CD4-positive, alpha-beta T cell treated with Interleukin-17A for 1 hour (primary cell): ENCODE measurements at places on chromosomes 4 and X.
A peak's percentile ranks its signal among the peaks of the same experiment; 100 is the strongest.

GRCh38 chrX:23789386-23790154 lies 6.6 kb downstream of the SAT1 start:
- DNase-seq = no peak

DNA sequence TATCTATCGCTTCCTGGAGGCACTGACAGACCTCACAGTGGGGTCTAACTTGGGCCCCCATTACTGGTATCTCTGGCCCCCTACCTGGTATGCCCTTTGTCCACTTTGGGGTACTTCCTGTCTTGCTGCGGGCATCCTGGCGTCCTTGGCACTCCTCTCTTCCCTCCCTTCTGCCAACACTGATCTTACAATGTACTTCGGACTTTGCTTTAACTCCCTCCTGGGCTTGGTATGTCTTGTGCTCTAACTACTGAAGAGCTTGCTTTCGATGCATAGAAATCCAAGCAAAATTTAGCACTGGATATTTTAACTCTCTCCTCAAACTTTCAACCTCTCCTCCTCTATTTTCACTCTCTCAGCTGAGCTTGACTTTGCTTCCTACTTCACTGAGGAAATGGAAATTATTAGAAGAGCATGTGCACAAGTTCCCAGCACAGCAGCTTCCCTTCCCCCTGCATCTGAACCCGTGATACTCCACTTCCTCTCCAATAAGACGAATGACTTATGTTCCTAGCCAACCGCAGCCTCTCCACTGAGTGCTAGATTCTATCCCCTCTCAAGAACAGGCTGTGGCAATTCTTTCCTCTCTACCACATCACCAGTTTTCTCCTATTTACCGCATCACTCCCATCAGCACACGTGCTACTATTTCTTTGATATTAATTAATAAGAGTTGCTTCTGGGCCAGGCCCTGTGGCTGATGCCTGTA lies 52.9 kb downstream of the SUPT20HL2 start:
- peak; percentile 4 for DNase-seq

DNA sequence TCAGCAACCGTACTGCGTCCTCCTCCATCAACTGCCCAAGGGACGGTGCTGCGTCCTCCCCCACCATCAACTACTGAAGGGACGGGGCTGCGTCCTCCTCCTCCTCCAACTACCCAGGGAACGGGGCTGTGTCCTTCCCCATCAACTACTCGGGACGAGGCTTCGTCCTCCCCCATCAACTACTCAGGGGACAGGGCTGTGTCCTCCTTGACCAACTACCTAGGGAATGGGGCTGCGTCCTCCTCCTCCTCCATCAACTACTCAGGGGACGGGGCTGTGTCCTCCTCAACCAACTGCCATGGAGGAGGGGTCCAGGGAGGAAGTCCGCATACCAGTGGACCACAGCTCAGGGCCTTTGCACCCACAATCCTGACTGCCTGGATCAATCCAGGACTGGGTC lies 24.4 kb downstream of the PPP2R3B start:
- DNase-seq = no peak

GRCh38 chrX:23644744-23645143 lies 22.5 kb upstream of the PRDX4 start:
- DNase-seq = no peak

- no peak for DNase-seq
Measured at GRCh38 chrX:40433160-40433559, 147.6 kb upstream of the ATP6AP2 start.

- DNase-seq = no peak
Measured at GRCh38 chr4:154464654-154465053, 26.9 kb downstream of the DCHS2 start.
